ENCODE measurements at places on chromosomes 13 and 19. TPM values are rescaled to one million over a fixed set of nuclear protein-coding genes. Genes with fewer than 3 reads are reported as not detected.

DNA sequence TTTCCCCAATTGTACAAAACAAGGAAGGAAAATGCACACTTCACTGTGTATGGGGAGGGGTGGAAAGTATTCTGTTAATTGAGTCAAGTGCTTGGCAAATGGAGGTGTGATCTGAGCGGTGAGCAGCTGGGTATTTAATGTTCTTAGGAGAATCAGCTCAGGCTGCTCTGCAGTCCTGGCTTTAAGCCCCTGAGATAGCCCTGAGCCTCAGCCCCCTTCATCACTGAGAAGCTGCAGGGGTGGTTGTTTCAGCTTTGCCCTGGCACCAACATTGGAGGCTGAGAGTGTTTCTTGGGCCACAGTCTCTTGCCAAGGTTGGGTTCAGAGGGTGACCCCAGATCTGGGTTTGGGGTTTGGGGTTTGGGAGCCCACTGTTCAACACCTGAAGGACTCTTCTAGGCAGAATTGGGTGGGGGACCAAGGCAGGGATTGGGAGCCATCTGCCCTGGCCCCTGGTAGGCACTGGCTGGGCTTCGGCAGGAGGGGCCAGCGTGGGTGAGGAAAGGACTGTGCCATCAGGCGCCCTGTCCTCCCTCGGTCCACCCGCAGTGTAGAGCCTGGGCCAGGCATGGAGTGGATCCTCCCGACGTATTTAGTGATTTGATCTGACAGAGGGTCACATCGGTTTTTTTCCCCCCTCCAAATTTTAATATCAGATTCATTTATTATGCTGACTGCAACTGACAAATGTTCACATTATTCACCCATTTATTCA is 66.7 kb upstream of the ZNF536 start:
- no peak for DNase-seq

- no peak for DNase-seq
Measured at GRCh38 chr13:59891053-59891452, 272.7 kb downstream of the DIAPH3 start.

APOC4 gene
- polyA plus RNA-seq = not detected

CCDC8 gene
- polyA plus RNA-seq = 56.0 TPM

GRCh38 chr13:97429681-97430081 is 4.3 kb upstream of the RAP2A start:
- no peak for DNase-seq

GRCh38 chr13:36515466-36515865 is 83.2 kb downstream of the CCNA1 start:
- no peak for DNase-seq

DNA sequence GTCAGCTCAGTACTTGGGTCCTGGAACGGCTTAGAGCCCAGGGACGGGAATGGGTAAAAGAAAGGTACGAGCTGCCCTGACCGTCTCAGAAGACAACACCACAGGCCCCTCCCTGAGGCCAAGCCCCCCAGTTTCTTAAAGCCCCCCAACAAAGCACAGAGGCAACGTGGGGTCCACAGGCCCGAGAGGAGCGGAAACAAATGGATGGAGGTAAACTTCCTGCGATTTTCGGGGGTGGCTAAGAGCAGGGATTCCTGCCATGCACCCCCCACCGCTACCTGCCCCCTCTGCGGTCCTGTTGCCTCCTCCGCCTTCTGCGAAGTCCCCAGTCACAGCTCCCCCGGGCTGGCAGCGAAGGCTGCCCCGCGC is 48.2 kb downstream of the PTPRS start:
- no peak for DNase-seq

- no peak for DNase-seq
Measured at GRCh38 chr13:97716746-97717145, 236.7 kb upstream of the IPO5 start.

ZNF773 gene
- 11.2 TPM for polyA plus RNA-seq

MEF2B gene
- 4.2 TPM for polyA plus RNA-seq

GRCh38 chr13:32938907-32939306 is 77.3 kb upstream of the KL start:
- no peak for DNase-seq

GRCh38 chr19:41937525-41938468 is 9.5 kb upstream of the ERFL start:
- no peak for DNase-seq

- no peak for DNase-seq
Measured at GRCh38 chr19:33085570-33086128, 4.7 kb downstream of the GPATCH1 start.

MAMSTR gene
- polyA plus RNA-seq = 5.2 TPM

PCSK4 gene
- polyA plus RNA-seq = 5.3 TPM

- no peak for DNase-seq
Measured at GRCh38 chr19:21134934-21135366, 6.9 kb upstream of the ZNF431 start.

DNA sequence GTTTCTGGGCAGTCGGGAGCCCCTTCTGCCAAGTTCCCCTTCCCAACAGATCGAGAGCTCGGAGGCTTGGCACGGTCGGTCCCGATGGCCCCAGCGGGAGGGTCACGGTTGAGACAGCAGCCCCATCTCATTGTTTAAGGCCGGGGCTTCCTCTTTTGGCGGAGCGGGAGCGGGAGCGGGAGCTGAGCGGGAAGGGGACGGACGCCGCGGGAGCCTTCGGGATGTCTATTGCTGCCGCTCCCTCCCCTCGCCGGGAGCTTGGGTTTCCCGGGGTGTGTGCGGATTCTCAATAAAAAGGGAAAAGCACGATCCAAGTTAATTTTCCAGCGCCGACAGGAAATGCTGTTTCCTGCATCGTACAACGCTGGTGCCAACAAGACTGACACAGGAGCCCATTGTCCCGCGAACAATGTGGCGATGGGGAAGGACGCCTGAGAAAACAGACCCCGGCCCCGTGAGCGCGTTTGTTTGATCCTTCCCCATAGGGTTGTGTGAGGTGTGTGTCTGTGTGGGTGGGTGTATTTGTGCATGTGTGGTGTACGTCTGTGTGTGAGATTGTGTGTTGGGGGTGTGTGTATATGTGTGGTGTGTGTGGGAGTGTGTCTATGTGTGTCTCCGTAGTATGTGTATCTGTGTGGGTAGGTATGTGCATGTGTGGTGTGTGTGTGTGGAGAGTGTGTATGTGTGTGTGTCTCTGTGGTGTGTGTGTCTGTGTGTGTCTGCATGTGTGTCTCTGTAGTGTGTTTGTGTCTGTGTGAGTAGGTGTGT is 36.3 kb upstream of the FLT1 start:
- no peak for DNase-seq

GRCh38 chr13:44267980-44268379 is 105.6 kb upstream of the SERP2 start:
- no peak for DNase-seq

- no peak for DNase-seq
Measured at GRCh38 chr13:68810660-68811059, 1297.0 kb upstream of the ATXN8OS start.

- no peak for DNase-seq
Measured at GRCh38 chr13:50993934-50994333, 84.3 kb downstream of the RNASEH2B start.

DNA sequence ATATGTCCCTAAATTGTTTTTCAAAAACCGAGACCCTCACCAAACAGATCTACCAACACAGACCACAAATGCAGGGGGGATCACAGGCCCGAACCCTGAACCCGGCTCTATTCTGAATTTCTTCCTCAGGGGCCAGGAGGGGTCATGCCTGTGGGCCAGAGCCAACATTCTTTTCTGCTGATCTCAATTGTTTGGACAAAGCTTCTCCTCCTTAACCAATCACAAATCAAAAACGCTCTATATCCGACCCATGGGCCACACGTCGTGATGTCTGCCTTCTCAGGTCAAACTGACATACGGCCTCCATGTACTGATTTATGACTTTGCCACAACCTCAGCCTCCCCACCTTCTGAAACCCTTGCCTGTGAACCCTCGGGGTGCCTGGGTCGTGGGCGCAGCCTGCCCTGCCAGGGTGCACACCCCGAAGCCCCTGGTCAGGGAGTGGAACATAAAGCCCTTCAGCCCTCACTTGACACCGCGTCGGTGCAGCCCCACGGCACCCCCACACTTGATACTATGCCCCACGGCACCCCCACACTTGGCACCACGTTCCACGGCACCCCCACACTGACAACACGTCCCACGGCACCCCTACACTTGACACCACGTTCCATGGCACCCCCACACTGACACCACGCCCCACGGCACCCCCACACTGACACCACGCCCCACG is 58.4 kb upstream of the C13orf46 start:
- DNase-seq = no peak

FFAR1 gene
- 0.06 TPM for polyA plus RNA-seq

CBARP gene
- polyA plus RNA-seq = 4.5 TPM

GRCh38 chr13:113023694-113024430 is 54.8 kb downstream of the MCF2L start:
- DNase-seq = no peak

GRCh38 chr19:19606021-19606420 is 12.5 kb downstream of the PBX4 start:
- DNase-seq = no peak

RYR1 gene
- 4.4 TPM for polyA plus RNA-seq

KIR3DL1 gene
- polyA plus RNA-seq = not detected

DNA sequence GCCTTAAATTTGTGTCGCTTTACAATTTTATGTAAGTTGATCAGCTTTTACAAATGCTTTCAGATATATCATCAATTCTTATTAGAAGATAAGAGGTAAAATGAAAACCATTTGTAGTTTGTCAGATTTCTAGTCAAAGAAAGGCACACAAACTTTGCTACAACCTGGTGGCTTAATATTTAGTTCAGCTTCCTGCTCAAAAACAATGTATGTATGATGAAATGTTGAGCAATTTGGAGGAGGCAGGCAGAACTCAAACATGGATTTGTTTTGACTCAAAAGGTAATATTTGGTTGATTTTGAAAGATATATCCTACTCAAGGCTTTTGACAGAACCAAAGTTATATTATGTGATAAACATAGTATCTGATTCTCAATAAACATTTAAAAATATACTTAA is 24.2 kb downstream of the NEK5 start:
- DNase-seq = no peak

GRCh38 chr13:24165746-24166145 is 5.2 kb downstream of the SPATA13 start:
- no peak for DNase-seq

DNA sequence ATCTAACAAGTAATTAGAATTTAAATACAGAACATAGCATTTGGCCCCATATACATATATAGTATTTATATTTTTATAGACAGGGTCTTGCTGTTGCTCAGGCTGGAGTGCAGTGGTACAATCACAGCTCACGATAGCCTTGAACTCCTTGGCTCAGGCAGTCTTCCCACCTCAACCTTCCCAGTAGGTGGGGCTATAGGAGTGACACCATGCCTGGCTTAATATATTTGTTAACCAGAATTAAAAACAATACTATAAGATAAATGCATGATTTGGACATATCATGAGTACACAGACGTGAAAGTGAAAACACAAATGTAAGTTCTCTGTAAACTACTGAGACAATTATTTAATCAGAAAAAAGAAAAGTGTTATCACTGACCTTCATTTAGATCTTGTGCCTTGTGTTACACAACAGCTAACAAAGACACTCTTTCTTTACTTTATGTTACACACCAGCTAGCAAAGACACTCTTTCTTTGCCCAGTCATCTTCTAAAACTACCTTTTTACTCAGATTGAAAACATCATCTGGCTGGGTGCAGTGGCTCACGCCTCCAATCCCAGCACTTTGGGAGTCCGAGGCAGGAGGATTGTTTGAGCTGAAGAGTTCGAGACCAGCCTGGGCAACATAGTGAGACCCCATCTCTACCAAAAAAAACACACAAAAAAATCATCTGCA is 22.6 kb downstream of the CARS2 start:
- DNase-seq = no peak

PPM1N gene
- 0.33 TPM for polyA plus RNA-seq

DNA sequence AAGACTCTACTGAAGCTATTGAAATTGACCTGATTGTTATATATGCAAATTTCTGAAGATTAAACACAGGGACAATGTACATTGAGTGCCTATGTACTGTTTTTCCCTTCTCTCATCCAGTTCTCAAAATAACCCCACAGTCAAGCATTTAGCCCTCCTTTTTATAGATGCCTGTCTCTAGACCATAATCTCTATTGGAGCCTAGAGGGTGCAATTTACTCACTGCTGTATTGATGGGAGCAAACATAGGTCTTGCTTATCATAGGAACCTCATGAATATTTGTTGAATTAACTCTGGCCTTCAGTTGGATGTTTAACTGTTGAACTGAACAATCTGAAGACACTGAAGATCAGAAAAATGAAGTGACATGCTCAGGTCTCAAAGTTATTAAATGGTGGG is 183.0 kb downstream of the RFC3 start:
- no peak for DNase-seq

DNA sequence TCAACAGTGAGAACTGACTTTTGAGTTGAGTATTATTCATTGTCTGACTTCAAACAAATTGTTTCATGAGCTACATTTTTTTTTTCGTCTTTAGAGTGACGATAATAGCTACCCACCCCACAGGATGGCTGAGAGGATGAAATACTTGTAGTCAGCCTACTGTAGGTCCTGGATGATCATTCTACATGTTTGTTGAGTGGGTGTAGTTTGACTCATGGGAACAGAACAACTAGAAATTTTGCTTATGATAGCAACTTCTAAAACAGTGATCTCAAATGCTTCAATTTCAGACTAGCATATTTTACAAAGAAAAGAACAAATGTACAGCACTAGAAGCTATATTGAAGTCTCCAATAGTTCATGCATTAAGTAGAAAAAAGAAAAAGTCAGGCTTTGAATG is 651.8 kb downstream of the PCDH9 start:
- DNase-seq = no peak

TEX29 gene
- 0.48 TPM for polyA plus RNA-seq

DNA sequence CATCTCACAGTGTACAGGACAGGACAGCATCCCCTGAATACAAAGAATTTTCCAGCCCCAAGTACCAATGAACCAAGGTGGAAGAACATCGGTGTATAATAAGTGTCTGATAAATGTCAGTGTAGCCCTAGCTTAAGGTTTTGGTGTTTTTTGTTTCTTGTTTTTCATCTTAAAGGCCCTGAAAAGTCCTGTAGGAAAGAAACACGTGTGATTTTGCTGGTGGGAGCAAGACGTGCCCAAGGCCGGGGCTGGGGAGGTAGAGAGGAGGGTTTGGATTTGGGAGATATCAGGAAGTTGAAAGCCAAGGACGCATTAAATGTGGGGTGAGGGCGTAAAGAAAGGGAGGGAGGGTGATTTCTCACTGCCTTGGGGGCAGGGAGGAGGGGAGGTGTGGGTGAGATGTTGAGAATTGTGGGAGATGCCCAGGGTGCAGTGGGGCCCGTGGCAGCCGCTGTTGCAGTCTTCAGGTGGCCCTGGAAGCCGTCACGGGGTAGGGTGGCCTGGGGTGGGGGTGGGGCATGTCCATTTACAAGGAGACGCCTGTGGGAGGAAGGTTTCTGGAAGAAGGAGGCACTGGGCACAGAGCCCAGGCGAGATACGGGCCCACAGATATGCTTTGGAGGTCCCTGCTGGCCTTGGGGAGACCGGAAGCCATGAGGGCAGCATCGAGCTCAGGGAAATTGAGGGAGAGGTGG is 6.7 kb downstream of the CAMSAP3 start:
- no peak for DNase-seq

- DNase-seq = no peak
Measured at GRCh38 chr19:46067691-46068090, 26.9 kb upstream of the IGFL4 start.

- no peak for DNase-seq
Measured at GRCh38 chr13:63706751-63707150, 2291.1 kb upstream of the PCDH20 start.
